T-helper 17 cell (primary cell): ENCODE measurements at places on chromosomes 5 and 9.

DNA sequence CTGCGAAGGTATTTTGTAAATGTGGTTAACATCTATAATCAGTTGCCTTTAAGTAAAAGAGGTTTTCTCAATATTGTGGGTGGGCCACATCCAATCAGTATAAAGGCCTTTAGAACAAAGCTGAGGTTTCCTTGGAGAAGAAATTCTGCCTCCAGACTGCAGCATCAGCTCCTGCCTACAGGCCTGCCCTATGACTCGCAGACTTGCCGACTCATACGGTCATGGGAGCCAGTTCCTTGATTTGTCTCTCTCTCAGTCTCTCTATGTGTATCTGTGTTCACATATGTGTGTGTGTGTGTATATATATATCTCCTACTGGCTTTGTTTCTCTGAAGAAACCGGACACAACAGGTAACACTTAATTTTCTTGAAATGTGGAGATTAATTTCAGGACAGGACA, 45.3 kb downstream of the SLC36A1 start:
- DNase-seq = no peak

DNA sequence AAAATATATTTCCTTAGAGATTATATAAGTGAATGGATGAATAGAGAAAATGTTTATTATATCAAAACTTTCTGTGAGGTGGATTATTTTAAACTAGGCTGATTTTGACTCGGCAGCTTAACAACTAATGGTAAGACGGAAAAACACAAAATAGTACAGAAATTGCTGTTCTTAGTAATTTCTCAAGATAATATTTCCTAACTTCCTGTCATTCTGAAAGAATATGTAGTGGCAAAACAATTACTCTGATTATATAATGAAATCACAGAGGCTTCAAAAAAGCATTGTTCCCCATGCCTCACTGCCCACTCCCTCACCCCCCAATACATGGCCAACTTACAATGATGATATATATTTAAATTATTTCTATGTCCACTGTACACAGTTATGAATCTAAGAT, 85.4 kb downstream of the YTHDC2 start:
- DNase-seq = no peak

GRCh38 chr9:69044240-69045219, 9.0 kb downstream of the FXN start:
- no peak for DNase-seq

GRCh38 chr5:68049053-68049713, 166.4 kb upstream of the PIK3R1 start:
- DNase-seq = no peak

DNA sequence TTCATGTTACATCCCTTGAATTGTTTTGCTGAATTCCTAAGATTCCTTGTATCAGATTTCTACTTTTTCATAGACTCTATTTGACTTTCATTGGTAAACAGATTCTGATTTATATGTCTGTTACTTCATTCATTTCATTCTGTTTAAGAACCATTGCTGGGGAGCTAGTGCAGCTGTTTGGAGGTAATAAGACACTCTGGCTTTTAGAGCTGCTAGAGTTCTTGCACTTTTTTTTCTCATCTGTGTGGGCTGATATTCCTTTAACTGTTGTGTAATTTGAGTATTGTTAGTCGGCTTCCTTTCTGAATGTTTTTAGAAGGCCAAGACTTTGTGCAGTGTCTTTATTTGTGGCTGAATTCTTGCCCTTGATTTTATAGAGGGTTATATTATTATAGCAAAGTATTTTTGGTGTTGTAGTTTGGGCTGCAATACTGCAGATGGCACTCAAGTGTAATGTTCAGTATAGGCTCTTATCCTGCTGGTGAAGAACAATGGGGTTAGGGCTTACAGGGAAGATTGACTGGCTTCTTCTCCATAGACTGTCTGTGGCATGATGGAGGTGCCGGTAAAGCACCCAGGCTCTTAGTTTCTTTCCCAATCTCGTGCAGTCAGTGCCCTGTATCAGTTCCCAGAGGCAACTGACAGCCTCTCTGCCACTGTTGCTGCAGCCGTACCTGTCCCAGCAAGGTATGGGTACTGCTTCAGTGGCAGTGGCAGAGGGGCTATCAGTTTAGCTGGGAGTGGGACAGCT, 162.2 kb downstream of the OXCT1 start:
- no peak for DNase-seq

DNA sequence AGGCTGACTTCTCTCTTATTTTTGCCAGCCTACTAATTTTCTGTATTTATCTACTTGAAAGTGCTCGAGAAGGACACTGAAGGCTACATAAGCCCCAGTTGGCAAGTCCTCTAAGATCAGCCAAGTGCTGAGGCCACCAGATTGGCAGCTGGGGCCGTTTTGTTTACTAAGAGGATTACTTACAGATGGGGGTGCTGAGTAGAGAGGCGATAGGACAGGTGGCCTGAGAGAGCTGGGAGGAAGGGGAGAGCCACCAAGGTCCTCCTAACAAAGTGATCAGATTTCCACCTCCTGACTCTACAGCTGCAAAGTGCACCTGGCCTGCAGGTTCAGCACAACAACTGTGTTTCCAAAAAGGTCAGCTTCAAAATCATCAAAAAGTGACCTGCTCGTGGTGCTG, 32.9 kb downstream of the FRMD3 start:
- DNase-seq = no peak

DNA sequence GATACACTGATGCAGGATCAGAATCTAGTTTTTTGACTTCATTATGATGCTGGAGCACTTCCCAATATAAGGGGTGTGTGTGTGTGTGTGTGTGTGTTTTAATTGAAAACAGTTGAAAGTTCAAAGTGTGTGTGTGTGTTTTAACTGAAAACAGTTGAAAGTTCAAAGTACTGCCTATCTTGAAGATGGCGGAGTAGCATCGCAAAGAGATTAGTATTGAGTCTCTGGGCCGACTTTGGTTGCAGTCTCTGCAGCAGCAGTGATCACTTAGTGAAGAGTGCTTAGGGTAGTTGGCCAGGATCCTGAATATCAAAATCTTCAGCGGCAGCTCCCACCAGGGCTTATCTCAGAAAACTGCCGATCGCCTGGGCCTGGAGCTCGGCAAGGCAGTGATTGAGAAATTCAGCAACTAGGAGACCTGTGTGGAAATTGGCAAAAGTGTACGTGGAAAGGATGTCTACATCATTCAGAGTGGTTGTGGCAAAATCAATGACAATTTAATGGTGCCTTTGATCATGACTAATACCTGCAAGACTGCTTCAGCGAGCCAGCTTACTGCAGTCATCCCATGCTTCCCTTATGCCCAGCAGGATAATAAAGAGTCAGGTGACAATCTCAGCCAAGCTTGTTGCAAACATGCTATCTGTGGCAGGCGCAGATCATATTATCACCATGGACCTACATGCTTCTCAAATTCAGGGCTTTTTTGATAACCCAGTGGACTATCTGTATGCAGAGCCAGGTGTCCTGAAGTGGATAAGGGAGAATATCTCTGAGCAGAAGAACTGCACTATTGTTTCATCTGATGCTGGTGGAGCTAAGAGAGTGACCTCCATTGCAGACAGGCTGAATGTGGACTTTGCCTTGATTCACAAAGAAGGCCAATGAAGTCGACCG, 7.3 kb upstream of the SCAI start:
- DNase-seq = no peak

- no peak for DNase-seq
Observed at GRCh38 chr9:106312906-106313305, 550.1 kb upstream of the ZNF462 start.

DNA sequence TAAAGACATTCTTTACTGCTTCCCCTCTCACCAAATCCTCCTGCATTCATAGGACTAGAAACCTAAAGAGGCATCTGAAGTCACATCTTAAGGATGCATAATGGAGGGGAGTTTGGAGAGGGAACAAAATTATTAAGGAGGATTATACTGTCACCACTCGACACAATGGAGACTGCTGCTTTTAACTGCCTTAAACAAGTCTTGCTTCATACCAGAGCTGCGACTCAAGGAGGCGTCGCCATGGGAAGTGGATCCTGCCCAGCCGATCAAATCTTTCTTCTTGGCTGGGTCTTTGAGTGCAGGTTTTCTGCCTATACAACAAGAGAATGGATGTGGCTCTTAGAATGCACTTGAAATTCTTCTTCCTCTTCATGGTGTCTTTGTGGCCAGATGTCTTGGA, 66.7 kb upstream of the FOXE1 start:
- no peak for DNase-seq

DNA sequence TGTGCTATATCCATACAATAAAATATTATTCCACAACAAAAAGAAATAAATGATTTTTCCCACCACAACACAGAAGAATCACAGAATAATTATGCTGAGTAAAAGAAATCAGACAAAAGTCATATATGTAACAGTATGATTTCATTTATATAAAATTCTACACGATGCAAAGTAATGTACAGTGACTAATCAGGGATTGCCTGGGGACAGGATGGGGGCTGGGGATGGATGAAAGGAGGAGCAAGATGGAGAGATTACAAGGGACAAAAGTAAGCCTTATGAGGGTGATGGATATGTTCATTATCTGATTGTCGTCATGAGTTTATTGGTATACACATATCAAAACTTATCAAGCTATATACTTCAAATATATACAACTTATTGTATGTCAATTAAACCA, 154.0 kb downstream of the FBN2 start:
- DNase-seq = no peak

- DNase-seq = no peak
Observed at GRCh38 chr5:168607946-168608345, 28.8 kb upstream of the PANK3 start.

GRCh38 chr9:137070906-137071275, 534 bp upstream of the SAPCD2 start:
- DNase-seq = no peak

GRCh38 chr5:102819634-102820033, 64.5 kb downstream of the PAM start:
- no peak for DNase-seq
